Erythroblast (primary cell): ENCODE measurements at places on chromosomes 5 and 9.

- DNase-seq: no peak
These were observed 672.9 kb downstream of the NR2F1-AS1 start for GRCh38 chr5:92907938-92908606.

DNA sequence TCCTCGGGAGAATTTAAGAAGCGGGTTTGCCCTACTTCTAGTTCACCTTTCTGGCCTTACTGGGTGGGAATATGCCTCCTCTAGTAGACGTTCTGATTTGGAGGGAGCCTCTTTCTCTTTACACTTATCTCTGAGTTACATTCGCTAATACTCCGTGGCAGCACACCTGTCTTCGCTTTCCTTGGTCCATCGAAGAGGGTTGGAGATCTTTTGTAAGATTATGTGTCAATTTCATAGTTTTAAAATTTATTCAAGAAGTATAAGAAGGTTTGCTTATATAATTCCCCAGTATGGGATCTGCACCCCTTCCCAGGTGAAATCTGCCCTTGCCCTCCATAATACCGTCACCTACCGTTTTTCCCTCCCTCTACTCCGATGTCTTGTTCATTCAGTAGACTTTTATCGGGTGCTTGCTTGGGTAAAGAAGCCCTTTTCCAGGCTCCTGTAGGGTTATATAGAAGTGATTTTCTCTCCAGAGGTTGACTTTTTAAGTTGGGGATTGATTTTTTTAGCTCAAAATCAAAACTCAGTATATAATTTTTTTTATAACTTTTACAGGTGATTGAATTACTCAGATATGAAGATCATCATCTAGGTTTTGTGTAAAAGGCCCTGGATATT, 1.1 kb downstream of the GPBP1 start:
- peak; percentile 68 for DNase-seq

DNA sequence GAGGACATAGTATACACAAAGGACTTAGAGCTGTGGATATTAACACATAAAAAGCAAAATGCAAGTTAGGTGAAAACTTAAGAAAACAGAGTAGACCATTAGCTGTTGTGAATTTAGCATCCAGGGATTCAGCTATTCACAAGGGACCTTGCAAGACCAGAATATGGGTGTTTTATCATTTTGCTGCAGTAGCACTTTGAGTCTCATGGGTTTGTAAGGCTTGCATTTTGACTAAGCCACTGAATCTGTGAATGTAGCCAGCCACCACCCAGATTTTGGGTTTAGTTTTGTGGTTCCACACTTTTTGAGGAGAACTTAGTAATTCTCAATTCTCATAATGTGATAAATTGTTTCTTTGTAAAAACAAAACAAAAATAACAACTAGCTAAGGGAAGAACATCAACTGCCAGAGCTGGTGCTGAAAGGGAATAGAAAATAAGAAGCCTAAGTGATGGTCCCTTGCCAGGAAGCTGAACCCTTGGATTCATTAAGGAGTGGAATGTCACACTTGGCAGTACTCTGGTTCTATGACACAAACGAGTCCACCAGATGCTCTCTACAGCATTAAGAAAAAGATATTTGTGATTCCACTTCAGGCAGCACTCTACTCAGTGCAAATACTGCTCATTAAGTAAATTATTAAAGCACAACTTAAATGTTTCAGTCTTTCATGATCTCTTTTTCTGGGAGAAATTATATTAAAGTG, 557.4 kb upstream of the ZNF462 start:
- DNase-seq: no peak

DNA sequence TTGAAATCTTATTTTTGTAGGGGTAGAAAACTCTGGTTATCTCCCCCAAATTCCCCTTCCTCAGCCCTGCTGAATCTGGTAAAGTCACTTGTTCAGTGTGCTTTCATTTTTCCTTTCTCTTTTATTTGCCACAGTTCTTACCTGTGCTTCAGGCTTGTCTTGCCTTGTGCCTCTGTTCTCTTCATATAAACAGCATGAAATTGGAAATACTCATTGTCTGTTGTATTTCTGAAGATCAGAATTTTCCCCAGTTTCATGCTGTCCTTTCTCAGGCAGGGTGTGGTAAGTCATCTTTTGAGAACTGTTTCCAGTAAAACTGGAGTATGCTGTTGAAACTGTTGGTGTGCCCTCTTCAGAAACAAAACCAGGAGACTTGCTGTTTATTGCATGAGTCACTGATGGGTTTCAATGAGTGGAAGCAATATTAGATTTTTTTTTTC, 7.0 kb downstream of the PAM start:
- DNase-seq: no peak

DNA sequence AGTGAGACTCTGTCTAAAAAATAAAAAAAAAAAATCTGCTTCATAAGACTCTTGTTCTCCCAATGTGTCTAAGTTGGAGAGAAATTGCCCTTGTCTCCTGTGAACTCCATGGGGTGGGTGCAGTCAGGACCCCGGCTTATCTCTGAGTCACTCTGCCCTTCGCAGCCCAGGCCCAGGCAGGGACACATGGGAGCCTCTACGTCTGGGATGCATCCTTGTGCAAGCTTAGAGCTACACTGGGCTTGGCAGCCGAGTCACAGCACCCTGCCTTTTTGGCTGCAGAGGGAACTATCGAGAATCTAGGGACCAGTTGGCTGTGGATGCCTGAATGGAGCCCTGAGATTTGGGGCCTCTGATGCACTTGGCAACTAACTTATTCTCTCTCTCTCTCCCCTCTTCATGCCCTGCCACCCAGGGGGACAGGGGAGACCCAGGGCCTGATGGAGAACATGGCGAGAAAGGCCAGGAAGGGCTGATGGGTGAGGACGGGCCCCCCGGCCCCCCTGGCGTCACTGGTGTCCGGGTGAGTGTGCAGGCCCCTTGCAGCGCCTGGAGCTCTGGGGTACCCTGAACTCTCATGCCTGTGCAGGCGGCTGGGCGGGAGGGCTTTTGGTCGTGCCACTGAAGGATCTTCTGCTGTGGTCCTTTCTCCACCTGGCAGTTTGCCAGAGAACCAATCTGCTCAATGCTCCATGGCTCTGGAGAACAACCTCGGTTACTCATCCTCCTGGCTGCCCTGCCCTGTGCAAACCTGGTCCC, 47.5 kb upstream of the ORM1 start:
- no peak for DNase-seq

DNA sequence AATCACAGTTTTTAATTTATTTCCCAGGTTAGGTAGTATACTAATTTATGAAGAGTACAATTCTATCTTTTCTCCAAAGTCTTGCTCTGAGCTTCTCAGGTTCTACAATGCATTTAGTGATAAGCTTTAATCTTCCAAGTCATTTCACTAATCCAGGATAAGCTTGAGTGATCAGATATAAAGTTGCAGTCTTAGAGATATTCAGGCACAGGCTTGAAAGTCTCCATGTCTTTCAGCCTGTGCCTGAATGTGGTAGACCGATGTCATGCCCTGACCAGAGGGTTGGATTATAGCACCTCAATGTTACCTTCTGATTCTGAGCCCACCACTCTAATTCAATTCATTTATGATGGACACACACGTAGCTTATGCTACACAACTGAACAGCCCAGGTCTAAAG, 3.2 kb downstream of the CRHBP start:
- DNase-seq: no peak

DNA sequence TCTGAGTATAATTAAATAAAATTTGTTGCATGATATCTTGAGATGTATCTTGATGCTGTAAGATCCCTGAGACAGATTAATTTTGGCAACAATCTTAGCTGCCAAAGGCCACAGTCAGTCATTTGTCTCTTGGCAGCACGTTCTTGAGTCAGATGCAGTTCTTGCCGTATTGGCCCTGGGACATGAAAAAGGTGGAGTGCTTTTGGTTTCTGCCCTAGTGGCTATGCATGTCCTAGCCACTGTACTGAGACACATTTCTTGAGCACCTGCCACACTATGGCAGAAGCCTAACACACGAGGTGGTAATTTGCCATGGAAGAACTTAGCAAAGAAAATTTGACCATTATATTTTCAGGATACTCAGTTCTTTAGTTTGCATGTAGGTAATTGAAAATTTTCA, 45.0 kb upstream of the PHF2 start:
- DNase-seq: no peak

- DNase-seq: no peak
These were observed 421.3 kb downstream of the TLE1 start for GRCh38 chr9:81268048-81268447.
